ENCODE measurements at places on chromosomes 5 and 9.

- DNase-seq, result no peak
Observed at GRCh38 chr5:20680718-20681302, 692.8 kb upstream of the CDH18 start.

DNA sequence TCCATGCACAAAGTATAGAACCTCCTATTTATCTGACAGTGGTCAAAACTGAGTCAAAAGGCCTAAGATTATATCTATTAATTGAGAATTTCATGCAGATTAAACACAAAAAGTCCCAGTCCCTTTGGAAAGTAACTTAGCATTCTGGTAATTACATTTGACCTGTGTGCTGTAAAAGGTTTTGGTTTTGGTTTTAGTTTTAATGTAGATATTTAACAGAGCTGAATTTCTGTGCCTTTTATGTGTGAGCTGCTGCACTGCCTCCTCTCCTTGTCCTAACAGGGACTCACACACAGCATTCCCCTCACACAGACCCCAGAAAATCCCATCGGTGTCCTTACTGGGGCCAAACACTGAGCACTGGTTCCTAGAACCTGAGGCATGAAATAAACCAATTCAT is 31.0 kb upstream of the FSD1L start:
- no peak for DNase-seq

DNA sequence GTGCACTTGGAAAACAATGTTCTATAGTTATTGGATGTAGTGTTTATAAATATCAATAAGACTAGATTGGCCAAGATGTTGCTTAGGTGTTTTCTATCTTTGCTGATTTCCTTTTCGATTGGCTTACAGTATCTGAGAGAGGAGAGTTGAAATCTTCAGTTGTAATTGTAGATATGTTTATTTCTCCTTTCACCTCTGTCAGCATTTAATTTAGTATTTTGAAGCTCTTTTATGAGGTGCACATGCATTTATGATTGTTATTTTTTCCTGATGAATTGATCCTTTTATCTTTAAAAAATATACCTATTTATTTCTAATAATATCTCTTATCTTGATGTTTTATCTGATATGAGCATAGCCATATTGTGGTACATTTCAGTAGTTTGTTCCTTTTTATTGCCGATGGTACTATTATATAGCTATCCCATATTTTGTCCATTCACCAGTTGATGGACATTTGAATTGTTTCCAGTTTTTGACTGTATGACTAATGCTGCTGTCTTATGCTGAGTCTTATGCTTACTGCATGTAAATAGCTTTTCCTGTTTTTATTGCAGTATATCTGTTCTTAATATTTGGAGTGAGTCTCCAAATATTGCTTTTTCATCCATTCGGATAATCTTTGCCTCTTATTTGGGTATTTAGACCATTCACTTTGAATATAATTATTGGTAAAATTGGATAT is 34.7 kb downstream of the ERCC6L2 start:
- DNase-seq, result no peak

DNA sequence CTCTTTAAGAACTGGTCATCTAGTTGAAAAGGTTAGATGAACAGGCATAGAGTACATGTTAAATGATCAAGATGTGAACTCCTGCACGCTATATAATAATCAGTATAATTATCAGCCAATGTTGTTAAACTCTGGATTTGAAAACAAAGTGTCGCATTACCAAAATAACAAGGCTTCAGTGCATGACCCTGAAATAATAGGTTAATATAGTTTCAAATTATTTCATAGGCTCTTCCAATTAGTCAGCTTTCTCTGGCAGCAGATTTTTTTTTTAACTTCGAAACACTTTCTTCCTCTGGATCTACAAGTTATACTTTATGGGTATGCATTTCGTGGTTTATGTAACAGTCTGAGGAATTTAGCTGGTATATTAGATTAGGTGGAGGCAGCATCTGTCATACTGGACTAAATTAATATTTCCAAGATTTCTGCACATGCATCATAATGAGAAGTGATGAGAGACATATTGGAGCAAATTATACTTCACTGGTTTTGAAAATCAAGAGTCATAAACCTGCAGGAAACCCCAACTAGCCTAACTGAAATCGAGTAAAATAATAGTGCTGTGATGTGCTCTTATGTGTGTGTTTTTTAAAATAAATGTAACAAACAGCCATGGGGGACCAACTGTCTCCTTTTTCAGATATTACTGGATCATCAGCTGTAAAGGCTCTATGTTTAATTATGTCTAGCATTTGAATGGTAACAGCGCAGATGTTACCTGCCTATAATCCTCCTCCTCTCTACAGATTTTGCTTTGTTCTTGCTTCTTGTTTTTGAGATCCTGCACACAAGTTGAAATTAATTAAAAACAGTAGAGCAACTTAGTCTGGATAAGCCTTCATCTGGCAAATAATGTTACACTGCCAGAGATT is 85.9 kb upstream of the CKMT2 start:
- DNase-seq, result no peak

- no peak for DNase-seq
Observed at GRCh38 chr9:114503009-114503408, 2.3 kb downstream of the WHRN start.

Data from MG63 (cell line).